Left lobe of liver (tissue), 2 donors: ENCODE measurements at places on chromosomes 7 and 10.

- DNase-seq, result no peak
These were observed 34.5 kb upstream of the RHOBTB1 start for GRCh38 chr10:60978287-60979115.

- DNase-seq, result no peak
These were observed 21.5 kb upstream of the PPP3CB start for GRCh38 chr10:73517166-73517888.

GRCh38 chr7:33411020-33411419, 281.7 kb downstream of the BBS9 start:
- DNase-seq, result no peak

GRCh38 chr10:89342206-89342958, 14.6 kb downstream of the IFIT3 start:
- no peak for DNase-seq

DNA sequence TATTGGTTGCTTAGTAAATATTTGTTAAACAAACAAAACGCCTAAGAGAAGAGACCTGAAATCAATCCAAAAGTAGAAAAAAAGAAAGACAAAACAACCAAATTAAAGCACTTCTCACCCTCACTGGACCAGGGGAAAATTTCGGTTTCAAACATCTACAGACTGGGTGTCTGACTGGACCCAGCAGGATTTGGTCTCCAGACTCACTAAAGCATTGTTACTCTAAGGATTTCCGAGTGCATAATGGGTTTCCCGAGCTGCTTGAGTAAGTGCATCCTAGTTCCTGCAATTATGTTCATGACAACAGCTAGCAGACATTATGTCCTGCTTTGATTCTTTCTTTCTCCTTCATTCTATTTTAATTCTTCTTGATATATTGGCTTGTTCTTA, 51.8 kb upstream of the FAM3C start:
- no peak for DNase-seq

GRCh38 chr10:22324893-22325271, 4.0 kb downstream of the BMI1 start:
- DNase-seq, result no peak

DNA sequence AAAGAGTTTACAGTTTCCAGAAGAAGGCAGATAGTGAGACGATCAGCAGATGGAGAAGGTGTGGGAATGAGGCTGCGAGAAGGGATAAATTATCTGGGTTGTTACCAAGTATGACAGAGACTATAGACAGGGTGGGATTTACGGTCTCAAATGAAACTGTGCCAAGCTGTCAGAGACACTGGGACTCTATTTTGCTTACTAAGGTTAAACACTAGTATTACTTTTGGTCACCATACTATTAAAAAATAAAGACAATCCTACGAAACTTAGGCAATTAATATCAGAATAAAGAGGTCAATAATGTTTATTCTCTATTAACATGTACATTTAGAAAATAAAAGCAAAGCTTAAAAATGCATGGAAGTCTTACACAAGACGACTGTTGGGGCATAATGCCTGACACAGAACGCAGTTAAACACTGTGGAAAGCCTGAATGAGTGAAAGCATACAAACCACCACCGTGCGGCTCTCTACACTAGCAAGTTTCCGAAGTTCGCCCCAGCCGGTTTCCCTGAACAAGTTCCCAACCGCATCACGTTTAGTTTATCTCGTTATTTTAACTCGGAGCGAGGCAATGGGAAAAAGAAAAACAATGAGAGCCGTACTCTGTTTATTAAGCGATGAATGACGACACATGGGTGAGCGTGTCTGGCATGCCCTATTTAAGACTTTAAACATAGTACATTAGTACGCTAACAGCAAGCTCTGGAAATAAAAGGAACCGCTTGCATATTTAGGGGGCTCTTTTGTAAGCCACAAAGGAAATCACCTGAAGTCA, 909 bp upstream of the CC2D2B start:
- peak; percentile 57 for DNase-seq
